ENCODE measurements at places on chromosomes 1 and 21.

DNA sequence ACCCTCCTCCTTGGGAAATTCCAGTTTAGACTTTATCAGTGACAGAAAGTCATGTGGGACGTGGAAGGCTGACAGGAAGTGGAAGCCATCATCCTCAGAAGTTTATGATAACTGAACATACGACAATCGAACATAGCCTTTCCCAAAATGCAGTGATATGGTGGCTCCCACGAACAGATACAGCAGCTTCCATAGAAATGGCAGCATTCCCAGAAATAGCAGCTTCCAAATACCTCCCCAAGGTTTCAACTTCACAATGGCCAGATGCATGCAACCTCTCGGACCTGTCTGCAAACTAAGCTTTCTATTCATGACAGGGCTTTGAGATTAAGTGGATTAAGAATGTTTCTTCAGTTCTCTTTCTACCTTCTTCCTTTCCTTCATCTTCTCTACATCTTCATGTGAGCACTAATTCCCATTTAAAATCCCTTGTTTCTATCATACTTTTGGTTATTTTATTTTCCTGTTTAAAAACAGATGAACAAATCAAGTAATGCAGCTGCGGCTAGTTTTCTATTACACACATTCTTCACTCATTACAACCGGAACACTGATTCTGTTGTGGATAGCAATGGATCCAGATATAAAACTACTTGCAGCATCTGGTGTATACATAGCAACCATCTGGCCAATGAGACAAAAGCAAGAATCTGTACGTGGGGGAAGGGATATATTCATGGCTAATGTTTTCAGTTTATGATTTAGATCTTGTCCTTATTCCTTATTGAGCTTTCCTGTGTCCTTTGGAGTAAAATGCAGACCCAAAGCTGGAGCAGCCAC lies 304.8 kb downstream of the BRINP3 start:
- DNase-seq, result no peak

DNA sequence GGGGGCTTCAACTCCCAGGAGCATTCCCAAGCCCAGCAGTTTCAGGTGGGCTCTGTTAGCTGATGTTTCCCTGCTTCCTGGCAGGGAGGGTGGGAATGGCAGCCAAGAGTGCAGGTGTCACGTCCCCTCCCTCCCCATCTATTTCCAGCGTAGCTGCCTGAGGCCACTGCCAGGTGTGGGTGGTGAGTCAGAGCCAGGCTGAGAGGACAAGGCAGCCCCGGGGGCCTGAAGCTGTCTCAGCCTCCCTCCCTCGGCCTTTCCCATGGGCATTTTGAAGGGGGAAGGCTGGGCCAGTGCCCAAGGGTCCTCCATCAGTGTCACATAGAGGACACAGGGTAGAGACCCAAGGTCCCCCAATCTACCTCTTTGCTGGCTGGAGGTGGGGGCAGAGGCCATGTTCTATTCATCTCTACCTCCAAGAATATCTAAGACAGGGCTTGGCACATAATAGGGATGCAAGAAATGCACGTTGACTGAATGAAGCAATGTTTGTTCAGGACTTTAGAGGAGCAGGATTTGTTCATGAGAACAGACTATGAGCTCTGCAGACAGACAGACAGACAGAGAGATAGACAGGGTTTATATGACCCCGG lies 34.4 kb upstream of the ID3 start:
- DNase-seq, result no peak

- no peak for DNase-seq
Measured at GRCh38 chr1:87594736-87595383, 266.2 kb downstream of the LMO4 start.

DNA sequence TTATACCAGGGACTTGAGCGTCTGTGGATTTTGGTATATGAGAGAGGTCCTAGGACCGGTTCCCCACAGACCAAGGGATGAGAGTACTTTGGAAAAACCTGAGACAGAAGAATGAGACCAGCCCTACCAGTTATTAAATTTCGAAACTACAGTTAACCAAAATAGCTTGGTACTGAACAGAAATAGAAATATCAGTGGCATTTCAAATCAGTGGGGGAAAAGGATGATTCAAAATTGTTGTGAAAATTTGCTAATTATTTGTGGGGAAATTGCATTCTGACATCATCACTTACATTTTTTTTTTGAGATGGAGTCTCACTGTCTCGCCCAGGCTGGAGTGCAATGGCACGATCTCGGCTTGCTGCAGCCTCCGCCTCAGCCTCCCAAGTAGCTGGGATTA lies 8.2 kb downstream of the EXOC8 start:
- DNase-seq, result no peak

- DNase-seq, result no peak
Measured at GRCh38 chr1:100253552-100253951, 3.9 kb upstream of the DBT start.

GRCh38 chr1:78792756-78793155 lies 143.1 kb downstream of the IFI44 start:
- no peak for DNase-seq

- no peak for DNase-seq
Measured at GRCh38 chr1:167935216-167936067, 1.0 kb upstream of the DCAF6 start.

Measured in SK-N-MC (cell line).